Stimulated activated CD8-positive, alpha-beta memory T cell treated with anti-CD3 and anti-CD28 coated beads, Interleukin-15, amount 100 ng/mL, for 1 hour (primary cell): ENCODE measurements at places on chromosomes 12 and 14.

DNA sequence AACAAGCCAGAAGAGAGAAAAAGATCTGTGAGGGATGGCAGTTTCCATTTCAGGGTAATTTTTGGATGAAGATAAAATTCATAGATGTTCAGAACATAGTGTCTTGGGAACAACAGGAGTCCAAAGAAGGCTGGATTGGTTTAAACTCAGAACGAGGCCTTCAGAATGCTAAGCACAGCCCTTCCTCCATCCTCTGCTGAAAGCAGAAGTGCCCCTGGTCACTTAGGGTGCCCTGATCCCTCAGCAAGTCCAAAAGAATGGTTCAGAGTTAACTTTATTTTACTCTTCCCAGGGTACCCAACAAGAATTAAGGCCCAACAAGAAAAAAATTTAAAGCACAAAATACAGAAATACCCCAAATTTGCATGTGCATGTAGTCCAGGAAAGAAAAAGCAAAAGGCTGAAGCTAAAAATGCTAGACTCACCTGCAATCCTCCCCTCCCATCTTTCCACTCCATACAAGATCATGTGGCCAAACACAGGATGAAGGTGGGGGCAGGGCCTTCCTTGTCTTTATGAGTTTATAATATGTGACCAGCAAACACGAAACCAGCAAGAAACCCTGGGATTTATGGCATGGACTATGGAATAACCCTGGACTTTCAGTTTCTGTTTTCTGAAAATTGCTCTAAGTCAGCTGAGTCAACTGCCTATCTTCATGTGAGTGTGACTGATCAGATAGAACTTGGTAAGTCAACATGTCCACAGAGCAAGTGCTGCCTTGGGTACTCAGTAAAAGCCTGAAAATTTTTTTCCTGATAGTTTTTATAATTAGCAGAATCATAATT is 21.2 kb downstream of the MAX start:
- no peak for DNase-seq

DNA sequence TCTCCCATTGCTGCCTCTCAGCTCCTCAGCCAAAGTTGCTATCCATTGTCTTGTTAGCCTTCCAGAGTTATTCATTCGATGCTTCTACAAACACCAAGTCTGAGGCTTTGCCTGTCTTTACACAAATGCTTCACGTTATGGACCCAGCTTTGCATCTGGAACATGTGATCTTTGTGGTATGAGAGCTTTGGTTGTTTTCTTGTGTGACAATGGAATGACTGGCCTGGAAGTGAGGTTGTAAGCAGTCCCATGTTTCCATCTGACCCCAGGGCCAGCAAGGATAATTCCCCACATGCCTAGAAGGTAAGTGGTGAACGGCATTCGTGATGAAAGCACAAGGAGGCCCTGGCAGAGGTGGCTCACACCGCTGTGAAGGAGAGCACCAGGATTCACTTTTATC is 866.7 kb upstream of the TMEM132C start:
- no peak for DNase-seq

DNA sequence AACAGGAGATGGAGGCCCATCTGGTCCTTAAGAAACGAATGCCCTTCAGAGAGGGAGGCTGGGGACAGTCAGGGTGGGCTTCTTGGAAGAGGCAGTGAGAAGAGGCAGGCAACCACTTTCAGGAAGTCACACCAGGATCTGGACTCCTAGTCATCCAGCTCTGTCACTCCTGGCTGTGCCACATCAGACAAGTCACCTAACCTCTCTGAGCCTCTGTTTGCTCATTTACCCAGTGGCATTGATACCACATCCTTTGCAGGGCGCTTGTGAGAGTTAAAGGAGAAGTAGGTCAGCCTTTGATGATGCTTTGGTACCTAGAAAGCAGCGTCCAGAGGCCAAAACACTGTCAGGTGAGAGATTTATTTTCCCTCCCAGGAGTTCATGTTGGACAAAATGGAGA is 11.1 kb downstream of the CCDC197 start:
- DNase-seq, result no peak

GRCh38 chr14:105389534-105389933 is 8.8 kb upstream of the TEX22 start:
- DNase-seq, result no peak

DNA sequence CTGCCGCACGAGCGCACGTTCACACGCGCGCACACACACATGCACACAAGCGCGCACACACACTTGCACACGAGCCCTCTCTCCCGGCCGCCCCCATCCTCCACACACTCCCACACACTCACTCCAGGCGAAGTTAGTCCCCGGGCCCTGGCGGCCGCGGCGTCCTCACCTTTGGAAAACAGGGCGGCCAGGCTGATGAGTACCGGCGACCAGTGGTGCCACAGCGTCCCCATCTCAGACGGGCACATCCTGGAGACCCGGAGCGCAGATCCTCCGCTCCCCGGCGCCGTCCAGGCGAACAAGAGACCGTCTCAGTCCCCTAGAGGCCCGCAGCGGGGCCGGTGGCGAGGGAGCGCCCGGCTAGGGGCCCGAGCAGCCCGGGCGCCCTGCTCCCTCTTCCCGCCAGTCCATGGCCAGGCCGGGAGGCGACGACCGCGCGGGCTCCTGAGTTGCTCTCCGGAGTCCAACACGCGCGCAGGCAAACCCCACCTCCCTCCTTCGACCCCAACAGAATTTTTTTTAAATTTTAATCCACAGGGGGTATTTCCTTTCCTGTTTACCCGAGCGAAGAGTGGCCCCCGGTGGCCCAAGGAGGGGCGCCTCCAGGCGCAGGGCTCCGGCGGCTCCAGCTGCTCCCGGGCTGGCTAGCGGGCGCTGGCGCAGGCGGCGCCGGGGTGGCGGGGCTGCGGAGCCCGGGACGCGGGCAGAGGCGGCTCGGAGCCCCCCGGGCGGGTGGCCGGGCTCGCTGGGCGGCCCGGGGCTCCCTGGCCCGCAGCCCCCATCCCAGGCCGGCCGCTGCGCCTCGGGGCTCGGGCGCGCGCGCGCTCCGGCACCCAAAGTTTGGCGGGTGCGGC is 506 bp downstream of the TMEM132D start:
- DNase-seq, result no peak

DNA sequence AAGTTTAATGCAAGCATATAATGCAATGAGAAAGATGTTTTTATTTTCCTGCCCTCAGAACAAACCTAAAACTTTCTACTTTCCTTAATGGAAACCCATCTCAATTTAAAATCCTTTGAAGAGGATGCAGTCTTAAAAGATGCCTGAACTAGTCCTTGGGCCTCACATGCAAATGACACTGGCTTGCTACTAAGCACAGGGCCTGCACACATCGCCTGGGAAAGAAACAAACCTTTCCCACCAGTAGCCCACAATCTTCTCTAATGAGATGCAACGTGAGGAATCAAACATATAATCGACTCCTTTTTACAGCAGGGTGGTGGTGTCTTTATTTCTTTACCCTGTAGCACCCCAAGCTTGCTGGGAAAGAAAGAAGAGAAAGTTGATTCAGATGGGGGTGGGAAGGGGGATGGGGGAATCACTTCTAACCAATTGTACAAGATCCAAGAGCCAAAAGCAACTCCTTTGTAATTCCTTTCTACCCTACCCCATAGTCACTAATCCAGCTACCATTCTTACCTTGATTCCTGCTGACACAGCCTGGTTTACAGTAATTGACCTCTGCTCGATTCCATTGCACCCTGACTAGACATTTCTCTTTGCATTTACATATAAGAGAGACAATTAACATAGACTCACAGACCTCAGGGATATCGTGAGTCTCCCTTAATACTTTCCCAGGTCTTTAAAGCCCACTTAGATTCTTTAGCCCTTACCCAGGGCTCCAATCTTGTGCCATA is 69.5 kb upstream of the FERMT2 start:
- DNase-seq, result no peak

DNA sequence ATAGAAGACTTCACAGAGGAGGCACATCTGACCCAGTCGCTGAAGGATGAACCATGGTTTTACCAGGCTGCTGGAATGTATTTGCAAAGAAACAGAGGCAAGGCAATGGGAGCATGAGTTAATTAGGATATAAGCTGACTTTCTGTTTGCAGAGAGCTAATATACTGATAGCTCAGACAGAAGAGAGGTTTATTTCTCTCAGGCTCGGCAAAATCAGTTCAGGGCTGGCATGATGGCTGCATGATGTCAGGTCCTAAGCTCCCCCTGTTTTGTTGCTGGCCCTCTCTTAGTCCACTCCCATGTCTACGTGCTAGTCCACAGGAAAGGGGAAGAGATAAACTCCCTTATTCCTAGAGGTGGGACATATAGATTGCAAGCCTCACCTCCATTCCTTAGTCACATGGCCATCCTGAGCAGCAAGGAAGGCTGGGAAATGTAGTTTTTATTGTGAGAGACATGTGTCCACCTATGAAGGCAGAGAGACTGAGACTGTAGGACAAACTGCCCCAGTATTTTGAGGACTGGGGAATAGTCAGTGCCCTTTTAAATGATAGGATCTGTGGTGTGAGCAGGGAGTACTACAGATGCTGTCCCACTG is 224.5 kb downstream of the VRK1 start:
- DNase-seq, result no peak
